Liver (tissue), 10 donors: ENCODE measurements at places on chromosomes 3 and 15.
A peak's percentile ranks its signal among the peaks of the same experiment; 100 is the strongest.

- no peak overlapping the region for H3K27ac ChIP-seq
- H3K4me3 ChIP-seq: no peak overlapping the region
- H3K4me1 ChIP-seq: peaks cover 31% of the 10 kb centered on the region
- no peak for DNase-seq
- H3K36me3 ChIP-seq: no peaks in the 10 kb centered on the region
Measured at GRCh38 chr15:69997813-69998212, 99.9 kb downstream of the TLE3 start.

DNA sequence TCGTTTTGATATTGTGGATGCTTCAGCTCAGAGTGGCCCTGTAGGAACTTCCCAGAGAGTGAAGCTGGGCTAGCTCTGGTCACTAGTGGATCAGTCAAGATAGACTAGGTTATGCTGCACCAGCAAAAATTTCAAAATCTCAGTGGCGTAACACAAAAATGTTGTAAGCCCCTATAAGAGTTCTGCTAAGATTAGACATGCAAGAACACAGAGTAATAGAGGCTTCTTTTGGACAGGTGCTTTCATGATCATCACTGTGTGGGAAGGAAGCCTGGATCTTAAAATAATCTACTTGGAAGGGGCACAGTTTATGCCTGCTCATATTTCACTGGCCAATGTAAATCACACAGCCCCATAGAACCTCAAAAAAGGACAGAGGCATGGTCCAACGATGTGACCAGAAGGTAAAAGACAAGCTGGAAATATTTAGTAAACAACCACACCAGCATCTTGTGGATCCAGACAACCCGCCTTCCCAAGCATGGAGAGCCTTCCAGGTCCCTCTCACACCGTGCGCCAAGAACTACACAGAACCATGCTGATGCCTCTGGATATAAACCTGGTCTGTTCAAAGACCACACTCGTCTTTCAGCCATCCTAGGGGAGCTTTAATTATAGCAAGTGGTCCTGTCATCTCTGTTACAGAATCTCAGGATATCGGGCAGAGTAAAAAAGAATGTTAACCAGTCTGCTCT lies 554.3 kb downstream of the EPHB1 start:
- no peaks in the 10 kb centered on the region for H3K4me1 ChIP-seq
- H3K27ac ChIP-seq: no peak overlapping the region
- H3K27me3 ChIP-seq: no peaks in the 10 kb centered on the region
- H3K36me3 ChIP-seq: no peaks in the 10 kb centered on the region
- no peak for DNase-seq

GRCh38 chr3:51712038-51712420 lies 5.2 kb downstream of the GRM2 start:
- peak; percentile 22 for DNase-seq
- no peak overlapping the region for H3K27ac ChIP-seq
- no peak overlapping the region for H3K4me3 ChIP-seq

- H3K36me3 ChIP-seq: no peaks in the 10 kb centered on the region
- no peak for DNase-seq
- no peak overlapping the region for H3K27ac ChIP-seq
- H3K4me1 ChIP-seq: no peaks in the 10 kb centered on the region
- H3K27me3 ChIP-seq: no peaks in the 10 kb centered on the region
- no peak overlapping the region for H3K4me3 ChIP-seq
Measured at GRCh38 chr15:68833700-68834331, 13.1 kb upstream of the ANP32A start.

GRCh38 chr15:79015416-79015815 lies 70.6 kb upstream of the CTSH start:
- H3K36me3 ChIP-seq: no peaks in the 10 kb centered on the region
- no peak overlapping the region for H3K27ac ChIP-seq
- DNase-seq: no peak
- H3K4me3 ChIP-seq: no peak overlapping the region
- H3K27me3 ChIP-seq: no peaks in the 10 kb centered on the region

GRCh38 chr3:160393346-160394008 lies 5.5 kb downstream of the IFT80 start:
- no peaks in the 10 kb centered on the region for H3K27me3 ChIP-seq
- peaks cover 3% of the 10 kb centered on the region for H3K4me1 ChIP-seq
- no peak for DNase-seq
- no peaks in the 10 kb centered on the region for H3K36me3 ChIP-seq

GRCh38 chr3:164080208-164080607 lies 998.1 kb downstream of the SI start:
- no peak overlapping the region for H3K27ac ChIP-seq
- no peaks in the 10 kb centered on the region for H3K27me3 ChIP-seq
- H3K36me3 ChIP-seq: no peaks in the 10 kb centered on the region
- no peak overlapping the region for H3K4me3 ChIP-seq

GRCh38 chr3:61761694-61762430 lies 200.5 kb downstream of the PTPRG start:
- no peak for DNase-seq
- H3K36me3 ChIP-seq: no peaks in the 10 kb centered on the region
- no peaks in the 10 kb centered on the region for H3K27me3 ChIP-seq
- no peak overlapping the region for H3K4me3 ChIP-seq
- no peaks in the 10 kb centered on the region for H3K4me1 ChIP-seq

DNA sequence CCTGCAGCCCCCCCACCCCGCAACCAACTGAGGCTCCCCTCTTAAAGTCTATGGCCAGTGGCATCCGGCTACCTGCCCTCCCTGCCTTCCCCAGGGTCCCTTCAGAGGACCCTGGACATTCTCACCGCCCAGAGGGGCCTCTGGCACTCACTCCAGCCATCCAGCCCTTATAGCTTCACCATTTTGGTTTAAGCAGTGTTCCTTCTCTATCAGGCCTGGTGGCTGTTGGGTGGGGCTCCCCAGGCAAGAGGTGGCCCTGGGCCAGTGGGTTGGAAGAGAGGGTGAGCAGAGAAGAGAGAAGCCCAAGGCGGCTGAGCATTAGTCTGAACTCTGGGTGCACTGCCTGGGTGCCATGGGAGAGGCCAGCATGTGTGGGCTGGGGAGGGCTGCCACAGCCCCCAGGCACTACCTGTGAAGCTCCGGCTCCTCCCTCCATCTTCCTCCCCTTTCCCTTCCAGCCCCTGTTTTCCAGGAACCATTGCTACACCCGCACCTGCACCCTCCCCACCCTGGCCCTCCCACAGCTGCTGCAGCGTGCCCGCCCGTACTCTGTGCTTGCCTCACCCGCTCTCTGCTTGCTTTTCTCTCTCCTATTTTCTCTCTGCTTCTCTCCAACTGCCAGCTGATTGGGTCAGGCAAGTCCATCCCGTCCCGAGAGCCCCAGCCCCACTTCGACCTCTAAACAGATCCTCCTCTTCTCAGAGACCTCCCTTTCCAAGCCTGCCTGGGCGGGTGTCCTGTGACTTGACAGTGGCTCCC lies 168.2 kb downstream of the TBC1D2B start:
- no peak for DNase-seq
- H3K4me3 ChIP-seq: no peak overlapping the region
- no peaks in the 10 kb centered on the region for H3K27me3 ChIP-seq

DNA sequence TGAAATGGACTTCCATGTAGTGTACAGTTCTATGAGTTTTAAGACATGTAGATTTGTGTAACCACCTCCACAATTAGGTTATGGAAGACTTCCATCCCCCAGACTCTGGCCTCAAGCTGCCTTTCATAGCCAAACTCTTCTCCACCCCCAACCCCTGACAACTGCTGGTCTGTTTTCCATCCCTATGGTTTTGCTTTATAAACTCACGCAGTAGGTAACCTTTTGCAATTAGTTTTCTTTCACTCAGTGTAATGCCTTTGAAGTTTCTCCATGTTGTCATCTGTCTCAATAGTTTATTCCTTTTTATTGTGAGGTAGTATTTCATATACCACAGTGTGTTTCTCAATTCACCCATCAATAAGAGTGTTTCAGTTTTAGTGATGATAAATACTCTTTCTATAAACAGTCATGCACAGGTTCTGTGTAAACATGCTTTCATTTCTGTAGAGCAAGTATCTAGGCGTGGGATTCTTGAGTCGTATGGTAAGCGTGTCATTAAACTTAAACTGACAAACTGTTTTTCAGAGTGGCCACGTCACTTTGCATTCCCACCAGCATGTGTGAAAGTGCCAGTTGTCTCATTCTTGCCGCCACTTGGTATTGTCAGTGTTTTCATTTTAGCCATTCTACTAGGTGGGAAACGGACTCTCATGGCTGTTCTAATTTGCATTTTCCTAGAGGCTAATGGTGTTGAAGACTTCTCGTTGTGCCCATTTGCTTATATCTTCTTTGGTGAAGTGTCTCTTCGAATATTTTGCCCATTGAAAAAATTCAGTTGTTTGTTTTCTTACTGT lies 47.3 kb upstream of the ALDH1A3 start:
- no peak overlapping the region for H3K27ac ChIP-seq
- H3K27me3 ChIP-seq: no peaks in the 10 kb centered on the region
- no peaks in the 10 kb centered on the region for H3K4me1 ChIP-seq
- DNase-seq: no peak
- no peak overlapping the region for H3K4me3 ChIP-seq

- no peaks in the 10 kb centered on the region for H3K36me3 ChIP-seq
- no peaks in the 10 kb centered on the region for H3K4me1 ChIP-seq
- H3K4me3 ChIP-seq: no peak overlapping the region
- DNase-seq: no peak
- no peak overlapping the region for H3K27ac ChIP-seq
Measured at GRCh38 chr3:88882121-88882520, 225.3 kb upstream of the EPHA3 start.

DNA sequence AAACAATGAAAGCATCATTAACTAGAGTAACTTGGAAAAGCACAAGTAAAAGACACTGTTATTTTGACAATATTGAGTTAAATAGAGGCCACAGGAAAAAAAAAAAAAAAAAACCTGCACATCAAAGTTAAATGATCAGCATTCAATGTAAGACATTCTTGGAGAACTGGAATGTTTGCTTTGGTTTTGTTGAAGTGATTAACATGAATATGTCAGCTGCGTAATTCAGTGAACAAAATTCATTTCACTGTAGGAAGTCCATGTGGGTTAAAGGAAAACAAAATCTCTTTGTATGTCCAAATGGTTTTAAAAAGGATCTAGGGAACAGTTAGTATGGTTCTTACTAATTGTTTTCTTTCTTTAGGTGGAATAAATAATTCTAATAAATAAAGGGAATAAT lies 252.8 kb upstream of the CNTN6 start:
- no peaks in the 10 kb centered on the region for H3K4me1 ChIP-seq
- no peaks in the 10 kb centered on the region for H3K36me3 ChIP-seq
- H3K4me3 ChIP-seq: no peak overlapping the region
- no peak overlapping the region for H3K27ac ChIP-seq
- DNase-seq: no peak
- H3K27me3 ChIP-seq: no peaks in the 10 kb centered on the region

- no peak for DNase-seq
- H3K27ac ChIP-seq: no peak overlapping the region
Measured at GRCh38 chr3:197936819-197937384, 13.1 kb upstream of the RPL35A start.

DNA sequence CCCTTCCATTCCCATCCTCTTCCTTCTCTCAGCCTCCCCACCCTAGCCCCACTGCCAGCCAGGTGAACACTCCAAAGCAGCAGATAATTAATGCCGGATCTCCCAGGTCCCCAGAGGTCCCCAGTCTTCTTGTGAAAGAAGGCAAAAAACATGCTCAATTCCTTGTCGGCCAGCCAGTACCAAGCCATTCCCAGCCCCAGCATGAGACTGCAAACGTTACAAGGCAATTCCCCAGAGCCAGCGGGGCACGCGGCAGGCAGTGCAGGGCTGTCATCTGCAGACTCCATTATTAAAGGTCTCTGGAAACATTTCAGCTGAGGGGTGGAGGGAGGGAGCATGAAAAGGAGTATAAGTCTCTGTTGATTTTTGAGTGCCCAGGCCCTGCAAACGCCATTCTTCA lies 117.8 kb downstream of the XXYLT1 start:
- no peaks in the 10 kb centered on the region for H3K36me3 ChIP-seq
- no peaks in the 10 kb centered on the region for H3K27me3 ChIP-seq
- no peak overlapping the region for H3K4me3 ChIP-seq
- DNase-seq: no peak

DNA sequence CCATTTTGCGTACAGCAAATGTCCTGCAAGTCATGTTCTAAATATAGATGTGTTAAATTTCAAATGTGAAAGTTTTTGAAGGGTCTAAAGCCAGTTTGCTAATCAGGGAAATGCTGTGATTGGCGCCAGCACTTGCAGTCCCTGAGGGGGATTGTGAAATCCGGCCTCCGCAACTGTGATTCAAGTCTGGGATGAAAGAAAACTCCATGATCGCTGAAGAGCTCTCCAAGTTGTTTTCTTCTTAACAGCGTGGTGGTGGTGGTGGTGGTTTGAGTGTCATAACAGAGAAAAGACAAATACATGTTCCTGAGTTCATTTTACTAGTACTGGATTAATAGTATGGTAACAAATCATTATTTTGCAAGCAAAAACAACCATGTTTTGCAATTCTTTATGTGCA lies 51.8 kb downstream of the MITF start:
- no peak for DNase-seq
- no peak overlapping the region for H3K27ac ChIP-seq
- no peaks in the 10 kb centered on the region for H3K36me3 ChIP-seq
- no peaks in the 10 kb centered on the region for H3K4me1 ChIP-seq
- no peak overlapping the region for H3K4me3 ChIP-seq

DNA sequence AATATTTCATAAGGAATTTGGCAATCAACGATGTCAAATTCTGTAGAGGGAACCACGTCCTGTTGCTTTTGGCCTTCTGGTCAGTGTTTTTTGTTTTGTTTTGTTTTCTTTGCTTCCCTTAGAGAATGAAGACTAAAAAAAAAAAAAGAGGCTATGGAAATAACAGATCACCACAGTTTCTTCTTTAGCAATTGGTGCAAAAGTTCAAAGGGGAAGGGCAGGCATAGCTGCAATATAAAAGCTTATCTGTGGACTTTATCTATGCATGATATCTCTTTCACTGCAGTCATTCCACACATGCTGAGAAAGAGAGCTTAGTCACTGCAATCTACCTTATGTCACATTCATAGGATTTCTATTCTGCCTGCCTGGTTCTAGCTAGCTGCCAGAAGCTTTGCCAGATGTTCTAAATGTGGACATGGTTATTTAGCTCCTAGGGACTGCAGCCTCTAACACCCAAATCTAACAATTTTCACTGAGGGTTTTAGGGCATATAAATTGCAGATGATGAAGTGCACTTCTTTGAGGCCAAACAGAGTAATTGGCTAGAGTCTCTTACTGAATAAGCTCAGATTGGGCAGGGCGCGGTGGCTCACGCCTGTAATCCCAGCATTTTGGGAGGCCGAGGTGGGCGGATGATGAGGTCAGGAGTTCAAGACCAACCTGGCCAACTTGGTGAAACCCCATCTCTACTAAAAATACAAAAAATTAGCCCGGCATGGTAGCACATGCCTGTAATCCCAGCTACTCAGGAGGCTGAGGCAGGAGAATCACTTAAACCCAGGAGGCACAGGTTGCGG lies 637.2 kb downstream of the NTRK3 start:
- H3K4me1 ChIP-seq: no peaks in the 10 kb centered on the region
- H3K27ac ChIP-seq: no peak overlapping the region
- no peak overlapping the region for H3K4me3 ChIP-seq
- no peaks in the 10 kb centered on the region for H3K36me3 ChIP-seq
- no peaks in the 10 kb centered on the region for H3K27me3 ChIP-seq
